CD4-positive, alpha-beta memory T cell (primary cell): ENCODE measurements at places on chromosomes 16 and 17.
A peak's percentile ranks its signal among the peaks of the same experiment; 100 is the strongest.

- no peak for DNase-seq
Measured at GRCh38 chr16:79560318-79560717, 40.2 kb downstream of the MAF start.

DNA sequence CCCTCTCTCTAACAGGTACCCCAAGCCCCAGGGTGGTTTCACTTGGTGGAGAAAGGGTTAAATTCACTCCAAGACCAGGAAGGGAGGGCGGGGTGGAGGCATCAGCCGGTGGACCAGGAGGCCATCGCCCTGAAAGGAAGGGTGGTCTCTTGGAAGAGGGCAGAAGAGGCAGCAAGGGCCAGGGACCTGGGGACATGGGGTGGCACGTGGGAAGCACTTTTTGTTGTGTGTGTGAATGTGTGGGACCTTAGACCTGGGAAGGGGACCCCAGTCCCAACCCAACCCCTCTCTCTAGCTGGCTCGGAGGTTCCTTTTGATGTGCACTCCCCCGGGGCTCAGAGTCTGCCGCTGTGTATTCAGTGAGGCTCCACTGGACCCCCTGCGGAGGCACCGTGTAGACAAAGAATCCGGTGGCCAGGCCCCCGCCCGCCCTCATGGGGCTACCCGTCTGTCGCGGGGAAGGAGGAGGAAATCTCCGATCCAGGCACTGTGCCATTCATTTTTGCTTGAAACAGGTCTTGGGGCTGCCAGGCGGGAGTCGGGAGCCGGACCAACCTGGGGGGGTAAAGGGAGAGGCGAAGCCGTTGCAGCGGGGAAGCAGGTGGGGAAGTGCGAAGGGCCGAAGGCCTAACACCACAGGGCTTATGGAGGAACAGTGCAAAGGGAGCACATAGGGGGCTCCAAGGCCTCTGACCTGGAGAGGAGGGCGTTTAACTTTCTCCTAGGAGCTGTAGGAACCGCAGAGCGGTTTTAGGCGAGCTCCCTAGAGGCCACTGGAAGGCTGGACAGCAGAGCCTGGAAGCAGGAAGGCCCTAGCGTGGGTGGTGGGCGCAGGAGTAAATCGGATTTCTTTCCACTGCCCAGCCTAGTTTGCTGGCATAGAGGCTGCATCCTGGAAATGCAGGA is 3.2 kb upstream of the WNT3 start:
- DNase-seq: no peak

DNA sequence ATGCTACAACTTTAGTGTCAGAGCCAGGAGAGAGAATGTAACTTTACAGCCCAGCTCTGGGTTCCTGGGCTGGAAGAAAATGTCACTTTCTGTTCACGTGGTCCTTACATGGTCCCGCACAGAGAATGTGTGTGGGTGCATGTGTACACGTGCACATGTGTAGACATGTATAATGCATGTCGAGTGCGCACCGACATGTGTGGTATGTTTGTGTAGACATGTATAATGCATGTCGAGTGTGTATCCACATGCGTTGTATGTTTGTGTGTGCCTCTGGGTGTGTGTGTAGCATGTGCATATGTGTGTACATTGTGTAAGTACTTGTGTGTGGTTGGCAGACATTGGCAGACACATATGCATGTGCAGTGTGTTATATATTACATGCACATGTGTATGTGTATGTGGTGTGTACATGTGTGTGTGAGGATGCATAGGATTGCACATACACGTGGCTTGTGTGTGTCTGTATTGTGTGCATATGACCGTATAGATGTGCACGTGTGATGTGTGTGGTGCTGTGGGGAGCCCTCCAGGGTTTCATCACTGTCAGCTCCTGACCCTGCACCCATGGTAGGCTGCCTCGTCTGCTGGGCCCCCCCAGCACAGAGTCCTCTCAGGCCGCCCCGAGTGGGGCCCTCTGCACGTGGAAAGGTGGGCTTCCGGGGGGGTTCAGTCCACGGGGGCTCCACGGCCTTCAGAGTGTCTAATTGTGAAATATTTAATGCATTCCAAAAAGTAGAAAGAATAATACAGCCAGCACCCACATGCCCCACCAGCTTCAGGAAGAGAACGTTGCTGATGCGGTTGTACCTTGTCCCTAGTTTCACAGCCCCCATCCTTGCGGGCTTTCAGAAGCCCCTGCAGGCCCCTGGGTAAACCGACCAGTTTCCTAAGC is 214.2 kb upstream of the GSE1 start:
- DNase-seq: no peak

DNA sequence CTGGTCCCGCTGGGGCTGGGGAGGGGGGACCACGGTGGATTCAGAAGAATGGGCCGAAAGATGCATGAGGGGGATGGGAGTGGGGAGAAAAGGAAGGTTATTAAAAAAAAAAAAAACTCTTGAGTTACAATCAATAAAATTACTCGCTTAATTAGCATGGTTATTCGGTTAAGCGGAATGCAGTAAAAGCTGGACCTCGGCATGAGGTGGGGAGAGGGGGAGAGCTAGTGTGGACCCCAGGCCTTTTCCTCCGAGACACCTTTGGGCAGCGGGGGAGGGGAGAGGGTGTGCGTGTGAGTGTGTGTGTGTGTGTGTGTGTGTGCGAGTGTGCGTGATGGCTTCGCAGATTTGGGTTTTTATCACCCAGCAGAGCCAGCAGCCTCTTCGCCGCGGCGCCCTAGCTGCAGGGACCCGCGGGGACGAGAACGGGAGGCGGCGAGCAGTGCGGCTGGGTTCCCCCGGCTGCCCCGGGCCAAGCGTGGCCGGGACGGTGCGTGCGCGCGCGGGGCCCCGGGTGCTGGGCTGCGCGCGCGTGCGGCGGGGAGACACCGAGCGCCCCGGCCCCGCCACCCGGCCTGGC is 3.7 kb downstream of the BAHCC1 start:
- peak; percentile 14 for DNase-seq

DNA sequence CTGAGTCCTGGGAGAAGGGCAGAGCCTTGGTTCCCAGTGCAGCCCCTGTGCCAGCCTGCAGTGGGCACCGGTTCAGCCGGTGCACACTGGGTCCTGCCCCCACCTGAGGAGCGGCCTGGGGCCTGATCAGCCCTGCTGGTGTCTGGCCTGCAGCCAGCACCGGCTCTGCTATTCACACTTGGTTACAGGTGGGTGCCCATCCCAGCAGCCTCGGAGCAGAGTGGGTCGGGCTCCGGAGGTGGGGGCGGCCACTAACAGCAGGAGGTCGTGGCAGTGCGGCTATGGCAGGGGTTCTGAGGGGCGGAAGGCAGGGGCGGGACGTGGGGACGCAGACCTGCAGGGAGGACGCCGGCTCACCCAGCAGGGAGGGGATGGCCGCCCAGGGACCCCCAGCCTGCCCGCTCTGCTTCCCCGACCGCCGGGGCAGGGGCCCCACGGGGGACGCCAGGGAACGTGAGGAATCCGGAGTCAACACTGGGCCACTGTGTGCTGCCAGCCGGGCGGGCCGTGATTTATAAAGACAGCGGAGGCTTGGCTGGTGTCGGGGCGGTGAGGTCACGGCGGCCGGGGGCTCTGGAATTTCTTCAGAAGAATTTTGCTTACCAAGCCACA is 20.3 kb downstream of the METRNL start:
- no peak for DNase-seq

DNA sequence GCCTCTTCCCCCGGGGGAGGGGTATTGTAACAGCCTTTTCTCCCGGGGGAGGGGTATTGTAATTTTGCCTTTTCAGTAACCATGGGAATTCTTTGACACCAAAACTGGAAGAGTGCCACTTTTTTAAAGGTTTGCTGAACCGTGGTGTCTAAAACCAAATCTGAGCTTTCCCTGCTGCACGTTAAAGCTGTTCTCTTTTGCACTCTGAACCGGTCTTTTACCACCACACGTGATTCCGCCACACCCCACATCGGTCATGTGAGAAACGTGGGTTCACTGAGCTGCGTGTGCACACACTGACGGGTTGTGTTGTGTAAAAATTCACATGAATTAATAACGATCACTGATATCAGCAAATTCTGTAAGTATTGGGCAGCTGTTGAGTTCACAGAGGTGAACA is 9.2 kb upstream of the ACSF3 start:
- DNase-seq: peak; percentile 25

- DNase-seq: no peak
Measured at GRCh38 chr17:65527857-65528591, 33.4 kb downstream of the AXIN2 start.

GRCh38 chr17:53093391-53093790 is 729.3 kb upstream of the KIF2B start:
- no peak for DNase-seq

DNA sequence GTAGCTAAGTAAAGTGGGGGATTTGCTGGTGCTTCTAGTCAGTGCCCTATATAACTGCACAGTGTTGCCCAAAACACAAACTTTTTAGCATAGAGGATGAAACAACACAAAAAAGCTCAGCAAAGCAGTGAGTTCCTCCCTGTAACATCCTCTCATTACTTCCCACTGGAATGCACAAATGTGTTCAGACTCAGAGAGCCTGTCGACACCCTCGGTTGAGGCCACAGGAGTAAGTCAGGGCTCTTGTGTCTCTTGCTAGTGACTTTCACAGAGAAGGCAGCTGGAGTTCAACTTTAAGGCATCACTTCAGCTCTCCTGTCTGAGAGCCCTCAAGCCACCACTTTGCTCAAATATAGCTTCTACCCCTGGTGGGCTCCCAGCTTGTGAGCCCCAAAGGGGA is 107.2 kb upstream of the NETO2 start:
- DNase-seq: no peak

DNA sequence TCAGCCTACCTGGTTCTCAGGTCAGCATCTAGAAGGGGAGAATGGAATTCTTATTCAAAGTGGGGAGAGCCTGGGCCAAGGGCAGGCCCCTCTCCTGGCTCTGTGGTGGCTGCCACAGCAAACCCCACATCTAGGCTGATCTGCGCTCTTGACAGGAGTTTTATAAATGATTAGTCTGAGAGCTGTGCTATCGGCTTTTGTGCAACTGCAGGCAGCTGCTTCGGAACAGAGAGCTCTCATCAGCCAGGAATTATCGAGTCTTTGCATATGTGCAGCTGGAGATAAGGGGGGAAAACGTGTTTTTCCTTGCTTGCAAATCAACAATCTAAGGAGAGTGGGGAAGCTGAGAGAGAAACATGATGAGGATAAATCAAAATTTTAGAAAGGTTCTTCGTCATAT is 91.7 kb downstream of the HS3ST3A1 start:
- DNase-seq: no peak
